ENCODE measurements at places on chromosomes 2 and 18. TPM values are rescaled to one million over a fixed set of nuclear protein-coding genes. Genes with fewer than 3 reads are reported as not detected.

Gene ADD2
- 0.46 TPM for polyA plus RNA-seq

DNA sequence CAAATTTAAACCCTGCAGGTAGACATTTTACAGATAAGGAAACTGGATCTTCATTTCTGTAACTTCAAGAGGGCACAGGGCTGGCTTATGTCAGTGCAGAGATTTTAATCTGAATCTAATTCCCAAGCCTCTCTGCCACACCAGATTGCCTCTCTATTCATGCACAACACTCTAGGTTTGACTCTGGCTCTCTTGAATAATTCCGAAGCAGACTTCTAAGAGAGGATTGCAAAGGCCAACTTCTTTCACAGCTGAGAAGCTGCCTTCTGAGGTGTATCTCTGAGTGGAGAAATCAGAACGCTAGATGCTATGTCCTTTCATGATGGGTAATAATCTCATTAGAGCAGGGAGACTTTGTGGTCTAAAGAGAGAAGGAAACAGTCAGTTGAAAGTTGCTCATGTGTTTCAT is 20.1 kb upstream of the MGAT5 start:
- no peak for DNase-seq

- DNase-seq, result peak; percentile 4
Measured at GRCh38 chr2:237858294-237859081, 935 bp upstream of the RAMP1 start.

Gene ATP6V1B1
- polyA plus RNA-seq, result 1.4 TPM

DNA sequence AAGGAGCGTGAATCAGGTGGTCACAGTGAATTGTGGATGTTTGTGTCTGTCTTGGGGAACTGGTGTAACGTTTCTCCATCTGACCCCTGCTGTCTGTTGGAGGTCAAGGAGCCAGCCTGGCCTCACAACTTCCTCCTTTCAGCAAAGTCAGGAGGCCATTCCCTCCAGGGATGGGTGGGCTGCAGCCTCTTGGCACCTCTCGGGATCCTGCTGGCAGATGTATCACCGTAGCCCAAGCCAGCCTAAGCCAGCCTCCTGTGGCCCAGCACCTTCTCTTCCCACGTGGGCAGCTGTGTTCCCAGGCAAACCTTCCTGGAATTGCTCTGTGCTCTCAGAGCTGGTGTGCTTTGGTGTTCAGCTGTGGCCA is 30.5 kb downstream of the HPCAL1 start:
- no peak for DNase-seq

GRCh38 chr2:206978746-206979145 is 39.4 kb downstream of the CPO start:
- DNase-seq, result no peak

DNA sequence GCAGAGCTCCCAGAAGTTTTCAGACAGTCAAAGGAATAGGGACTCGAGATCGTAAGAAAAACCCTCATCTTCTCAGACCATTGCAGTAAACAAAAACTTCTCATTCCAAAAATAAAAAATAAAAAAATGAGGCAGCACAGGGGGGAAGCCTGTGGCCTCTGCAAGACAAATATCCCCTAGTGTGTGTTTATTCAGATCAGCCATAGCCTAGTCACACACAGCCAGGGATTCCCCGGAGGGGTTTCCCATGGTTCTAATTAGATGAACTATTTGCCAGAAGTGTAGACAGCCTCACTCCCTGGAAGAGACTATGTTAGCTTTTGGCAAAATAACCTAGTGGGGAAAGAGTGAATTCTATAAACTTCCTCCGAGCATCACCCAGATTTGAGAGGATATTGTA is 122.9 kb upstream of the KLF7 start:
- DNase-seq, result no peak

DNA sequence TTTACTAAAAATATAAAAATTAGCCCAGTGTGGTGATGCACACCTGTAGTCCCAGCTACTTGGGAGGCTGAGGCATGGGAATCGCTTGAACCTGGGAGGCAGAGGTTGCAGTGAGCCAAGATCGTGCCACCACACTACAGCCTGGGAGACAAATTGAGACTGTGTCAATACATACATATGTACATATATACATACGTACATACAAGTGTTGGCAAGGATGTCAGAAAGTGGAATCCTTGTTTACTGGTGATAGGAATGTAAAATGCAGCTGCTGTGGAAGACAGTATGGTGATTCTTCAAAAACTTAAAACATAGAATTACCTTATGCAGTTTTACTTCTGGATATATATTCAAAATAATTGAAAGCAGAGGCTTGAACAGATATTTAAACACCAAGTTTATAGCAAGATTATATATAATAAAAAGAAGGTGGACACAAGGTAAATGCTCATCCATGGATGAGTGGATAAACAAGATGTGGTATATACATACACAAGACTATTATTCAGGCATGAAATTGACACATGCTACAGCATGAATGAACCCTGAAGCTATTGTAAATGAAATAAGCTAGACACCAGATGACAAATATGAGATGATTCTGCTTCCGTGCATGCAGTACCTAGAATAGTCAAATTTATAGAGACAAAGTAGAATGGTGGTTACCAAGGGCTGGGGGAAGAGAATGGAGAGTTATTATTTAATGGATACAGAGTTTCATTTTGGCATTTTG is 43.2 kb downstream of the CCDC138 start:
- DNase-seq, result no peak

Gene CIB4
- polyA plus RNA-seq, result not detected

DNA sequence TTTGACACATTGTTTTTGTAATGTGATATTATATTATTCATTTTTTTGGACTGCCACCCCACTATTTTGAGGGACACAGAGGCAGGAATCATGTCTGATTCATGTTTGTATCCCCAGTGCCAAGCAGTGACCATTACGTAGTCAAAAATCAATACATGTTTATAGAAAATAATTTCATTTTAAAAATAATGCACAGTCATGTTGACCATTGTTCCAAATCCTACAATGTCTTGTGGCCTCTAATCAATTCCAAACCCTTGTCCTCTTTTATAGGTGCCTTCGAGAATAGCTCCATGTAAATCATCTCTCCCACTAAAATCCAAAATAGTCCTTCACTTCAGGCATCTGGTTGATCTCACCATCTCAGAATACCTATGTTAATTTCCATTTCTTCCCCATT is 454.7 kb downstream of the LRP1B start:
- DNase-seq, result no peak

Gene UGT1A9
- polyA plus RNA-seq, result 0.27 TPM

Gene GPR35
- polyA plus RNA-seq, result 21.8 TPM

- DNase-seq, result no peak
Measured at GRCh38 chr2:199922856-199923255, 11.8 kb downstream of the C2orf69 start.

DNA sequence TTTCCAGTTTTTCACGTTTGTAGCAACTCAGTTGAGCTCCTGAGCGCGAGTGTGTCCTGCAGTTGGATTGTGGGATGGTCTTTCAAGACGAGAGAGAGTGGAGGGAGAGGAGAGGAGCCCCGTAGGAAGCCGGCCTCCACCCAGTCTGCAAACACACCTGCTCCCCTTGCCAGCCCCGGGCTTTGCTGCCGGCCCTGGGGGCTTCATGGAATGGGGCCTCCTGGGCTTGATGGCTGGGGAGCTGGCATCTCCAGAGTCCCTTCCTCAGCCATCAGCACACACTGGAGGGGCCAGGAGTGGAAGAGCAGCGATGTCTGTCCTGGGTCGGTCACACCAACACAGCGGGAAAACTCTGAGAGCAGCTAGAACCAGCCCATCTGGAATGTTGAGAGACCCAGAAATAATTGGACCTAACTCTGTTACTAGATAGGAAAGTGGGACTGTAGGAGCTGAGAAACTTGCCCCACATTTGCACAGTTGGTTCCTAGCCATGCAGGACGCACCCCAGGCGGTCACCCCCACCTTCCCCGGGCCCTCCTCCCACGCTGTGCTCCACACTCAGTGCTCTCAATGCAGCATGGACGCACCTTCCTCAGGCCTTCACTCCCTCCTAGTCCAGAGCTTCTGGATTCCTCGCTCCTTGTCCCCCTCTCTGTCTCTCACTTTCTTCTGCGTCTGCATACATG is 69.6 kb downstream of the PTGR3 start:
- no peak for DNase-seq

DNA sequence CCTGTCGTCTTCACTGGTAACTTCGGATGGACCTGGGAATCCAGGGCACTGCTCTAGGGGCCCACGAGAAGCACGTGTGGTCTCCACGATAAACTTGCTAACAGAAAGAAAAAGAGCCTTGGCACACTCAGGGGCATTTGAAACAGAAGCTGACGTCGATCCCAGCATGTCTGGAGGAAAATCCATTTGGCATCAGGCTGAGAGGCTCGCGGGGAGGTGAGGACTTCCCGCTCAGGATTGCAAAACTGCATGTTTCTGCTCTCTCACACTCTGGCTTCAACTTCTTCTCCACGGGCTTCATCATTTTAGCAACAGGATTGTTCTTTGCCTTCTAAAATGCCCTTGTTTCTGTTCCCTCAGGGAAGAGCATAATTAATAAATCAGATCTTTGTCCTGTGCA is 181.7 kb upstream of the COPS8 start:
- DNase-seq, result no peak

Gene RAB27B
- 1.7 TPM for polyA plus RNA-seq

Gene ITGB1BP1
- 116 TPM for polyA plus RNA-seq

DNA sequence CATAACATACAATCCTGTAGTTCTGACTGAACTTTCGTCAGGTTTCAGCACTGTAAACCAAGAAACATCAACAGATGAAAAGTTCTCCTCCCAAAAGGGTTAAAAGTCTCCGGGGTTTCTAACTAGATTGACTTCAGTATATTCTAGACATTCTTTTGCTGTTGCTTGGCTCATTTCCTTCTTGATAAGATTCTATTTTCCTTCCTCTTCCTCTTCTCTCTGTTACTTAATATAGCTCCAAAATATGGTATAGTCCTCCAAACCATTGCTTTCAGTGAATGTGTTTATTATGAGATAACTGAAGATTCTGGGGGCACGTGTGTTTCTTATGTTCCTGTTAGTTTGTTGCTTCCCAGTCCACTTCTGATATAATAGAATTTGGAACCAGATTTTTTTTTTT is 46.4 kb upstream of the MAP4K3 start:
- no peak for DNase-seq

GRCh38 chr18:47150824-47151366 is 595 bp upstream of the HDHD2 start:
- DNase-seq, result no peak

DNA sequence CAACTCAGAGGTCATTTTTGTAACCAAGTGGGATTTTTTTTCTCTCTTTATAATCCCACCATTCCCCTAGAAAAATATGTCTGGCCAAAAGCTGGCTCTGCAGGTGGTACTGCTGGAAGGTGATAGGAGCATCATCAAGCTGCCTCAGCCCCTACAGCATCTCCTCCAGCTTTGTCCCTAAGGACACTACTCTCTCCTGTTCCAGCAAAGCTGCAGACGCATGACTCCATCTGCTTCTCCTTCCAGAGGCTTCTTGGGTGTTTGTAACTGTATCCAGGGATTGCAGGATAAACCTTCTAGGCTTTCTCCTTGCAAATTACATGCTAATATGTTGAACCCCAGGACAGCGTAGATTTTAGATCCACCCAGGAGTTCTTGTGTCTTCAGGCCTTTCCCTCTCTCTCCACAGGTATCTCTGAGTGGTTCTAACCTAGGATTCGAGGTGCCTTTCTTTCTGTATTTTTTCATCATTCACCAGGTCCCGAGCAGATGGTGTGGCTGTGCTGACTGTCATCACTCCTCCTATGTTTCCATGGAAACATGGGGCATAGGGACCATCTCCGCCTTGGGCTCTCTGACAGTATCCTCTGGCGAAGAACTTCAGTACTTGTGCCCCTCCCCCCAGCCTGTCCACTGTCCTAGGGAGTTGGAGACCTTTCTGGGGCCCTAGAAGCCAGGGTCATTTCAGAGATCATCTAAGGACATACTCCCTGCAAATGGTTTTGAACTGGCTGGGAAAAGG is 34.3 kb downstream of the AFF3 start:
- DNase-seq, result no peak

GRCh38 chr2:121211689-121212151 is 73.3 kb downstream of the TFCP2L1 start:
- no peak for DNase-seq

Gene HJURP
- polyA plus RNA-seq, result 5.8 TPM

Gene IL1R2
- 67.3 TPM for polyA plus RNA-seq

DNA sequence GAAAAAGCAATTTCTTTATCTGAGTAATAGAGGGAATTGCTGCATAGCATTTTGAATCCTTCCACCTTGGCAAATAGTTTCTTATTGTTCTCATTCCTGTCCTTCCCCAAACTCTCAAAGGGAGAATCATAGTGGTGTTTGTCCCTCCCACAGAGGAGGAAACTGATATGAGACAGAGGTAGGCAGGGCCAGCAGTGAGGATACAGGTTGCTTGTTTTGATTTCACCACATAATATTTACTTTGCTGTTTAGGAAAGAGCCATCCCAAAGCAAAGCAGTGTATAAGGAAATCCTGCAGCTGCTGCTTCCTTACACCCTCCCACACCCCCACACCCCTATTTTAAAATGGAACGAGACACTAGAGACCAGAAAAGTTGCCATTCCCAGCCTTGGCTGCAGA is 195.3 kb downstream of the SETBP1 start:
- no peak for DNase-seq

Gene ABHD1
- 0.27 TPM for polyA plus RNA-seq

DNA sequence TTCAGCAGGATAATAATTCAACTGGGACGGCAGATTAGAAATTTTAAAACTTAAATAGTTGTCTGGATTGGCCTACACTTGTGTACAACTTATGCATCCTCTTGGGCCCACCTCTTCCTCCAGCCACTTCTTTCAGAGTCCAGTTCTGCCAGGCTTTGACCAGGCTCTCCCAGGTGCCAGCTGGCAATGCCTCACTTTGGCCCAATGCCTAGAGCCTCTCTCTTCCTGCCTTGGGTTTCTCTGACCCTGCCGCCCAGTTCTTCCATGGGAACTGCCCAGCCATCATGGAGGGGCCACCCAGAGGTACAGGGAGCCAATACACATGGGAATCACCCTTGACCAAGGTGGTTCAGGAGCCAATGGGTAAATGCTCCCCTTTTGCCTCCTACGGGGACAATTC is 135.5 kb downstream of the IRS1 start:
- no peak for DNase-seq

GRCh38 chr2:33126552-33126951 is 179.8 kb downstream of the LTBP1 start:
- no peak for DNase-seq

DNA sequence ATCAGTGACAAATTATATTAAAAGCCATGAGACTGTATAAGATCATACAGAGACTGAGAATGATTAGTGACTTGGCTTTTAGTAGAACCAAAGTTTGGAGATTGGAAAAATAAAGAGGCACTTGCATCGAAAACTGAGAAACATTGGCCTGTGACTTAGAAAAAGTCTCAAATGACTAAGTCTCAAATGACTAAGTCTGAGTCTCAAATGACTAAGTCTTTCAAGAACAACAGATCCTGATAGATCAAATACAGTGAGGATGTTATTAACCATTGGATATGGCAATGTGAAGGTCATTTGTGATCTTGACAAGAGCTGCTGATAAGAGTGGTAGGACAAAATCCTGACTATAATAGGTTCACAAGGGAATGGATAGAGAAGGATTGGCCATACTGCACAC is 135.5 kb upstream of the FANCL start:
- DNase-seq, result no peak

Gene HES6
- polyA plus RNA-seq, result 18.7 TPM

Gene NOL4
- 0.11 TPM for polyA plus RNA-seq
